ENCODE measurements at places on chromosomes 12 and 14.

DNA sequence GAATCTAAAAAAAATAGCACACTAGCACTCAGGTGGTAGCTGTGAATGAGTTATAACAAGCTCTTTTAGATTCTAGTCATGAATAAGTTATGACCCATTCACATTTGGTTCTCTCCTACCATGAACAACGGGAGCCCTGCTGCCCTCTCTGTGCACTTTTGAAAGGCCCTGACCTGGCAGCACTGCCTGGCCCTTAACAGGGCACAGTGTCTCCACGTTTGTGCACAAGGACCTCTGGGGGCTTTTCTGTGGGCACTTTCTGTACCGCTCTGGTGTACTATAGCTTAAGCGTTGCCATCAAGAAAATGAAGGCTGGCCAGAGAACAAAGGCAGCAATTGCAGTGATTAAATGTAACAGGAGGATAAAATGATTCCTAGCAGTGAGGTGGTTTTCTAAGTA, 21.2 kb downstream of the CCDC92 start:
- DNase-seq: no peak

GRCh38 chr12:107491856-107492255, 193.7 kb upstream of the PWP1 start:
- no peak for DNase-seq

DNA sequence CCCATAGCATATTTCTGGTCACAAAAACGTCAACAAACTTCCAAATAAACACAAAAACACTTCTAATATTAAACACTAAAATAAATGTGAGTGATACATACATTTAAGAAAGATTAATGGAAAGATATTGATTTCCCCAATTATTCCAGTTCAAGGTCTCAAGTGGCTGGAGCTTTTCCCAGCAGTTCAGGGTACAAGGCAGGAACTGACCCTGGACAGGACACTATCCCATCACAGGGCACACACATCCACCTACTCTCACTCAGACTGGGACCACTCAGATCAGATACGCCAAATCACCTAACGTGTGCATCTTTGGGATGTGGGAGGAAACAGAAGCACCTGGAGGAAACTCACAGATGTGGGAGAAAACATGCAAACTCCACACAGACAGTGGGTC, 50.4 kb downstream of the GCH1 start:
- no peak for DNase-seq

GRCh38 chr12:19529951-19530636, 90.8 kb downstream of the AEBP2 start:
- DNase-seq: no peak

- no peak for DNase-seq
Measured at GRCh38 chr12:5718680-5719079, 226.4 kb downstream of the ANO2 start.

DNA sequence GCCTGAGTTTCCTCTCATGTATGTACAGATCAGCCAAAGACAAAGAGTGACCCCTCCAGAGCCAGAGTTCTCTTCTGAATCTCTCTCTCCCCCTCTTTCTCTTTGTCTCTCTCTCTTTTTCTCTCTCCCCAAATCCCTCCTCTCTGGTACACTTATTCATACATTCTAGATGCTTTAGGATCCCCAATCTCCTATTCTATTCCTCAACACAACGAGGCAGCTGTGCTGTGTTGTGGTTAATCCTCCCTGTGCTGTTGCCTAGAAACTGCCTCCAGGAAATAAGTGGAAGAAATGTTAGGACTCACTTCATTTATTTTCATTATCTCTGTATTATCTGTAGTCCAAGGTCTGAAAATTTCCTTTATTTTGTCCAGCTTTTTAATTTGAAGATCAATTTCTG, 350.5 kb upstream of the OR4E1 start:
- no peak for DNase-seq

Measured in NCI-H345 (cell line).